ENCODE measurements at places on chromosomes 3 and 15.

GRCh38 chr3:18233987-18234716 is 191.0 kb downstream of the SATB1 start:
- DNase-seq = no peak

GRCh38 chr3:46857485-46858341 is 5.5 kb downstream of the MYL3 start:
- DNase-seq = no peak

DNA sequence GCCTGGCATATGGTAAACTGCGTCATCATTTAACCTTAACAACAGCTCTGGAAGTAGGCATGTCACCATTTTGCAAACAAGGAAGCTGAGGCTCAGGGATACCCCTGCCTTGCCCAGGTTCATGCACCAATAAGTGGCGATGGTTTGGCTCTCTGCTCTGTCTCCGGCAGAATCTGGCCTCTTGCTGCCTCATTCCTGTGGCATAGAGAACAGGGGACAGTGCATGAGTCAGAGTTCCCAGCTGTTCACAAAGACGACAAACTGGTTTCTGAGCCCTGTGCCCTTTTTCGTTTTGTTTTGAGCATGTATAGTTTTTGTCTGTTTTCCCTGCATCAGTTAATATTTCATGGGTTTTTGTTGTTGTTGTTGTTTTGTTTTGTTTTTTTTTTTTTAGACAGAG is 236.8 kb downstream of the OPA1 start:
- DNase-seq = no peak

GRCh38 chr15:71494563-71495397 is 315.6 kb upstream of the NR2E3 start:
- DNase-seq = no peak
